ENCODE measurements at places on chromosomes 5 and 9.
A peak's percentile ranks its signal among the peaks of the same experiment; 100 is the strongest.

GRCh38 chr9:25678147-25678666 lies at the start of gene TUSC1:
Gene TUSC1 (minus strand): TSS chr9:25678444. CDS start chr9:25678312, 132 bp downstream.
- DNase-seq: peak; percentile 88

DNA sequence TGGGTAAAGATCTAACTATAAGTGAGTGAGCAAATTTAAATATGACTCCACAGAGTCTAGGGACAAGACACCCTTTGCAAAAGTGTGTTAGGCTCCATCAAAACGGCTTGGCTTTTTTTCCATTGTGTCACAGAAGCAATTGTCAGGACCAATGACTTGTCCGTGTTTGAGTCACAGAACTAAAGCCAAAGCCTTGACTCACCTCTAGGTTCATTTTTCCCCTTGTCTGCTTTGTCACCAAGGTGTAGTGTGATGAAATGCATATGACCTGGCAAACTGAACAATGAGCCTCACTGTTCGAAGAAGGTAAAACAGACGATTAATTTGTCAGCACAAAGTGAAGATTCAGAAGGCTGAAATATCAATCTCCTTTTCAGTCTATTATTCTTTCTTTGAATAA lies 331.0 kb downstream of the GLIS3 start:
- DNase-seq: no peak

DNA sequence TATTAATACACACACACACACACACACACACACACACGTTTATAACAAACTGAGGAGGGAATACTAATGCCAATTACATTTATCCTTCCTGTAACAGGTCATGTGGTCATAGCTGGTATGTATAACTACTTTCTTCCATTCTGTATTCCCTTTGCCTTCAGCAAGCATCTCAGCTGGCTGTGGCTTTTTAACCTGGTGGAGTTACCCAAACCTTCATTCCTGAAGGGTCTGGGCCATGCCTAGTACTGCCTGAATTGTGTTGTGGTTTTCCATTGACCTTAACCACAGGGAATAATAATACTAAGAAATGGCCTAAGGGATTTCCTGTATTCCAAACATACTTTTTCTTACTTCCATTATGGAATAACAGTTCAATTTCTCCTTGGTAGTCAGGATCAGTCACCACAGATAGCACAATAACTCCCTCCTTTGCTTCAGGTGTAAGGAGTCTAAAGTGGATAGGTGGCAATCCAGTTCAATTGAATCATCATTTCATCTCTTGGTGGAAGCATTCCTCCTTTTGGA lies 222.2 kb upstream of the MEF2C start:
- no peak for DNase-seq

DNA sequence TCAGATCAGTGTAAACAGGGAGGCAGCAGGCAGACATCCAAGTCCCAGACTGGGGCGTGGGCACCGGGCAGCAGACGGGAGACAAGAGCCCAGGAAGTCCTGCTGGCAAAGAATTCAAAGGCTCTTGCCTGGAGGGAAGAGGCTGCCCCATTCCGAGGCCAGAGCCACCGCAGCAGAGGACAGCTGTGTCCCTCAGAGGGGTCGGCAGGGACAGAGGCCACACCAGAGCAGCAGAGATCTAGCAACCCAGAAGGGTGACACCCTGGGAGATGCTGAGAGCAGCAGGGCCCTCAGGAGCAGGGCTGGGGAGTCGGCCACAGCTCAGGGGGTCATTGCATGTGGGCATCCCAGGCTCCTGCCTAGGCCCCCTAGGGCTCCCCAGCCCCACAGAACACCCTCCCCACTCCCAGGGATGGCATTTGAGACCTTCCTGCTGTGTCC lies 29.1 kb downstream of the ADAMTS2 start:
- peak; percentile 22 for DNase-seq

- no peak for DNase-seq
These were observed 36.3 kb upstream of the PALM2AKAP2 start for GRCh38 chr9:109743696-109744095.

DNA sequence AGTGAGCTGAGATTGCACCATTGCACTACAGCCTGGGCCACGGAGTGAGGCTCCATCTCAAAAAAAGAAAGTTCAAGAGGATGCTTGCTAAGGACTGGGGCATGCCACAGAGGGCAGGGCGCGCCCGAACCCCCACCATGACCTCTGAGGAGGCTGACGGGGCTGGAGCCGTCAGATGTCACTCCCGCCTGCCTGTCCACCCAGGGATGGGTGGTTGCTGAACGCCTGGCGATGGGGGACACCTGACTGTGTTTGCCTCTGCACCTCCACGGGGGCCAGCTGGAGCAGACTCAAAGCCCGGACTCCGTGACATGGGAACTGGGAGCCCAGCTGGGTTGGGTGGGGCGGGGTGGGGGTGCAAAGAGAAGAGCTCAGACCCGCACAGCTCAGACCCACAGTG lies 31.9 kb downstream of the ADAMTSL2 start:
- no peak for DNase-seq

DNA sequence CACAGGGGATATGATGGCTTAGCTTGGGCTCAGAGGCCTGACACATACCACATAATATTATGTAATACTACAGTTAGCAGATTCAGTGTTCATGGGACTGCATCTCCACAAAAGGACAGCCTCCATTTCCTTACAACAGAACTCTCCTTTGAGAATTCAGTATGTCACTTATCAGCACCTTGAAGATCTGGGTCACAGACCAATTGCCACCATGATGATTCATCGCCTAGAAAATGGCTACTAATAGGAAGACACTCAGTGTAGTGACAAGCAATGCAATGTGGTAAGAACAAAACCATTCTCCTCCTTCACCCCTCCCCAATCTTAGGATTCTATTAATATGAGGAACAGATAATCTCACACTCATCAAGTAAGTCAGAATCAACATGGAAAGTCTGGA lies 38.7 kb upstream of the PRLR start:
- DNase-seq: no peak

DNA sequence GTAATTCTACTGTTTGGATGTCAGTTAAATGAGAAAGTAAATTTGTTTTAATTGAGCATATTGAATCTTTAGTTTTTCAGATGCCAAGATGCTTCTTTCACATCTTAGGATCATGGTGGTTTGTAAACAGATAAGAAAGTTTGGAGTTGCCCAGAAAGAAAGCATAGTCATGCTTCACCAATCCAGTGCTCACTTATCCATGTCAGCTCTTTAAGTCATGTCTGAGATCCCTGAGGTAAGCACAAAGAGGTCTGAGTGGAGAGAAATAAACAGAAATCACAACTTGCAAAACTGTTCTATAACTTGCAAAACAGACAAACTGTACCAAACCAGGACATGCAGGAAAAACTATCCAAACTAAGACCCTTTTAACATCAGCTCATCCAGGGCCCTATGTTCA lies 87.7 kb downstream of the OSTF1 start:
- DNase-seq: no peak

DNA sequence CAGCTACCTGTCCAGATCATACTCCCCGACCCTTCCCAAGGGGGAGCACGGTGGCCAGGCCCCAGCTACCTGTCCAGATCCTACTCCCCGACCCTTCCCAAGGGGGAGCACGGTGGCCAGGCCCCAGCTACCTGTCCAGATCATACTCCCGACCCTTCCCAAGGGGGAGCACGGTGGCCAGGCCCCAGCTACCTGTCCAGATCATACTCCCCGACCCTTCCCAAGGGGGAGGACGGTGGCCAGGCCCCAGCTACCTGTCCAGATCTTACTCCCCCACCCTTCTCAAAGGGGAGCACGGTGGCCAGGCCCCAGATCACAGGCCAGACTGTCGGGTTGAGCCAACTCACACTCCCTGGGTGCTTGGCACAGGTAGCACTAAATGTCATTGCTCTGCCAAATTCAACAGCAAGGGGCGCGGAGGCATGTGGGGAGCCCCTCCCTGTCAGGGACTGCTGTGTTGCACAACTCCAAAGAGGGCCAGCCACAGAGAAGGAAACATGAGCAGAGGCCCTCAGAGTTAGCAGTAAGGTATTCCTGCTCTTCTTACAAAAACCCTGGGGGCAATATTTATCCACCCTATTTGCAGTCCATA lies 136.9 kb downstream of the OLFM1 start:
- DNase-seq: peak; percentile 7

DNA sequence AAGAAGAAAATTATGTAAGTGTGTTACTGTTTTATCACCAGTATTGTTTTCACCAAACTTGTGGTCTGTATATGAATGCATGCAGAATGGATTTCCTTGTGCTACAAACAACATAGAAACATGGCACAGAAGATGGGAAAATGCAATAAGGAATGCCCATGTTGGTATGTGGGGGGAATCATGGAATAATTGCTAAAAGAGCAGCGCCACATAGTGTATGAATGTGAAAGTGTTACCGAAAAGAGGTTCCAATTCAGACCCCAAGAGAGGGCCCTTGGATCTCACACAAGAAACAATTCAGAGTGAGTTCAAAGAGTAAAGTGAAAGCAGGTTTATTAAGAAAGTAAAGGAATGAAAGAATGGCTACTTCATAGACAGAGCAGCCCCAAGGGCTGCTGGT lies 26.4 kb upstream of the TYRP1 start:
- no peak for DNase-seq

DNA sequence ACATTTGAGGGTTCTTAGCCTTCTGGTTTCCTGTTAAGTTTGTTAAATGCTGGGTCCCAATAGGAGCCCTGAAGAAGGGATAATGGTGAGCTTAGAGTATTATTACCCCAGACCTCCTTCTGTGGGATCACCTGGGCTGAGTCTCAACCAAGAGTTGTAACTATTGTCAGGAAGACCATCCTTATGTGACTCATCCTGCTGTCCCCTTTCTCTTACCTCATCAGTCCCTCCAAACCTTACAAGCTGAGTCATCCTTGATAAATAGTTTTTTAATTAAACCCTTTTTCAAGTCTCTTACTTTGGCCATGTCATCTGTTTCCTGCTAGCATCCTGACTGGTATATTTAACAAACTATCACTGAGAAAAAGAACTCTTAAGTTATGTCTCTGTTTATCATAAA lies 502.8 kb downstream of the LRRC70 start:
- no peak for DNase-seq

Data from right hindlimb (tissue), 1 donor.